ENCODE measurements at places on chromosomes 12 and 14.

- no peak for DNase-seq
Observed at GRCh38 chr14:68343534-68344118, 449.2 kb downstream of the ZFP36L1 start.

DNA sequence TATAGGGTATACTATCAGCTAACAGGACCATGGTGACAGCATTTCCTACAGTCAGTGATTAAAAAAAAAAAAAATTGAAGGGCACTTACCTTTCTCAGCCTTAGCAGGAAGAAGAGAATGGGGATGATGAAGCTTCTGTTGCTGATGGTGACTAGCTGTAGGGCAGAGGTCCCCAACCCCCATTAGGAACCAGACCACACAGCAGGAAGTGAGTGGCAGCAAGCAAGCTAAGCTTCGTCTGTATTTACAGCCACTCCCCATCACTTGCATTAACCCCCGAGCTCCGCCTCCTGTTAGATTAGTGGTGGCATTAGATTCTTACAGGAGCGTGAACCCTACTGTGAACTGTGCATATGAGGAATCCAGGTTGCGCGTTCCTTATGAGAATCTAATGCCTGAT lies 91.3 kb upstream of the USP44 start:
- DNase-seq = no peak

DNA sequence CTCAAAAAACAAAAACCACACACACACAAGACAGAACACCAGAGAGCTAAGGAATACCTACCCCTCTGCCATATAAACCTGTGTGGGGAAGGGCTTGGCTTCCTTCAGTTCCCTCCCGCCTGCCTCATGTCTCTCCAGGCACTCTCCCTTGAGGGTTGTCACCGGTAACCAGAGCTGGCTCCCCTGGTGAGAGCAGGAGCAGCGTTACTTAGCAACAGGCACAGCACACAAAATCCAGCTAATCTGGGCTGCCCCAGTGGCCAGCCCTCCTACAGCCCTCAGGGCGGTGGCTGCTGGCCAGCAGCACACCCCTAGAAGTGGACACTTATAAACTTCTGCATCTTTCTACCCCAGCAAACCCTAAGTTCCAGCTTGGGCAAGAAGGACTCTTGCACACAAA lies 21.6 kb upstream of the NR4A1 start:
- peak; percentile 87 for DNase-seq

GRCh38 chr12:101566318-101566717 lies 28.5 kb upstream of the MYBPC1 start:
- no peak for DNase-seq

- no peak for DNase-seq
Observed at GRCh38 chr14:81007131-81007530, 51.7 kb downstream of the TSHR start.

- no peak for DNase-seq
Observed at GRCh38 chr12:39401459-39401858, 41.5 kb downstream of the KIF21A start.

GRCh38 chr12:91931111-91931510 lies 214.5 kb downstream of the BTG1 start:
- no peak for DNase-seq

- DNase-seq = peak; percentile 73
Observed at GRCh38 chr12:92365836-92366235, 220.2 kb upstream of the BTG1 start.

DNA sequence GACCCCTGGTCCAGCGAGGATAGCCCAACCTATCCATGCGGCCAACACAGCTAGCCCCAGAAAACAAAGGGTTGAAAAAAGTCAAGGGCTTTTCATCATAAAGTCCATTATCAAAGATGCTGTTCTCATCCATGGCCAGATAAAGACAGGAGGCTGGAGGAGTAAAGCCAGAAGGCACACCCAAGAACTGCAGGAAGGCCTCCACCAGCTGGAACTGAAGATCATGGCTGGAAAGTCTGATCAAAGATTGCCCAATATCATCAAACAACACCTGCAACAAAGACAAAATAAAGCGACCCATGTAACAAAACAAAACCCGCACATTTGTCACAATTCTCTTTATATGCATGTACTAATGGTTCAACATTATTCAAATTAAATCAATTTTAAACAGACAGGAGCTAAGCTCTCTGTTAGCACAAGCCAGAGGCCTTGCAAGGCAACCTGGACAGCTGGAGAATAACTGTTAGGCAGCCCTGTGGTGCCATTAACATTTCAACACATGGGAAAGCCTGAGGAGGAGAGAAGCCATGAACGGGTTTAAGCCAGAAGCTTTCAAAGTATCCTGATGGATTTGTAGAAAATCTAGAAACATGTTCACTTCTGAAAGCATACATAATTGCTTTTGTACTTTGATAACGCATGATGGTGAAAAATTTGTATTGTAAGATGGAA lies 34.1 kb downstream of the PSMC1 start:
- no peak for DNase-seq

DNA sequence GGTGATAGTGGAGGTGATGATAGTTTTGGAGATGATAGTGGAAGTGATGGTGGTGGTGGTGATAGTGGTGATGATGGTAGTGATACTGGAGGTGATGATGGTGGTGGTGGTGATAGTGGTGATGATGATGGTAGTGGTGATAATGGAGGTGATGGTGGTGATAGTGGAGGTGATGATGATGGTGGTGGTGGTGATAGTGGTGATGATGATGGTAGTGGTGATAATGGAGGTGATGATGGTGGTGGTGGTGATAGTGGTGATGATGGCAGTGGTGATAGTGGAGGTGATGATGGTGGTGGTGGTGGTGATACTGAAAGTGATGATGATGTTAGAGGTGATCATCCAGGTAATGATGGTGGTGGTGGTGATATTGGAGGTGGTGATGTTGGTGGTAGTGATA lies 570.0 kb upstream of the TMEM132C start:
- no peak for DNase-seq

- no peak for DNase-seq
Observed at GRCh38 chr12:112307317-112308011, 74.8 kb downstream of the HECTD4 start.

DNA sequence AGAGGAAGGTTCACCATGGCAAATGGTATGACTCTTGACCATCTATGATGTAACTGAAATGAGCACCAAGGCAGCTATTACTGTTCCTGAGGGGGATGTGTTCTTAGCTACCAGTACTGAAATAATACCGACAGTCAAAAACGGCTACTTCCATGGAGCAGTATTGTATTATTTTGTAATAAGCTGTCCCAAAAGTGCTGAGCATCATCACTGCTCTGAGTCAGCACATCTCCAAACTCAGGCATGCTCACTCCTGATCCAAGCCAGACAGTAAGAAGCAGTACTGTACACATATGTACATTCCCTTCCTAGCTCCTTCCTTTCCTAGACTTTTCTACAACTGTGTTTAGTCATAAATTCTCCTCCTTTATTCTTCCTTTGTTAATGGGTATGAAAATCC lies 8.6 kb downstream of the VTI1B start:
- DNase-seq = no peak

GRCh38 chr12:121251838-121252237 lies 41.9 kb downstream of the P2RX4 start:
- no peak for DNase-seq

DNA sequence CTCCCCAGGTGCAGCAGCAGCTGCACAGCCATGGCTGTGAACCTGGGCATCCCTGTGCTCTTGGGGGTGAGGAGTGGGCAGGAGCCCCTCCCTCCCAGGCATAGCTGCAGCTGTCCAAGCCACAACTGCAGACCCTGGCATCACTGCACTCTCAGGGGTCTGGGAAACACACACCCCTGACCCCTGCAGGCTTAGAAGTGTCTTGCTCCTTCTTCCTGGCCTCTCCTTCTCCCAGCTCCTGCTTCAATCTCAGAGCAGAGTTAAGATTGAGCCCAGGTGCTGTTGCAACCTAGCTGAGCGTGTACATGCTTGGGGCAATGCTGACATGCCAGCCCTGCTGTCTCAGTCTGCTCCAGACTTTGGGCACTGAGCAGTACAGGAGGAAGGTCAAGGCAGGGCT lies 833.6 kb downstream of the FLRT2 start:
- no peak for DNase-seq

GRCh38 chr14:89427426-89428172 lies 10.6 kb upstream of the FOXN3 start:
- DNase-seq = no peak
